Suprapubic skin (tissue), 4 donors: ENCODE measurements at places on chromosomes 1 and 21. TPM values are rescaled to one million over a fixed set of nuclear protein-coding genes. Genes with fewer than 3 reads are reported as not detected.

The ARV1 gene
- total RNA-seq = 28.8 TPM

DNA sequence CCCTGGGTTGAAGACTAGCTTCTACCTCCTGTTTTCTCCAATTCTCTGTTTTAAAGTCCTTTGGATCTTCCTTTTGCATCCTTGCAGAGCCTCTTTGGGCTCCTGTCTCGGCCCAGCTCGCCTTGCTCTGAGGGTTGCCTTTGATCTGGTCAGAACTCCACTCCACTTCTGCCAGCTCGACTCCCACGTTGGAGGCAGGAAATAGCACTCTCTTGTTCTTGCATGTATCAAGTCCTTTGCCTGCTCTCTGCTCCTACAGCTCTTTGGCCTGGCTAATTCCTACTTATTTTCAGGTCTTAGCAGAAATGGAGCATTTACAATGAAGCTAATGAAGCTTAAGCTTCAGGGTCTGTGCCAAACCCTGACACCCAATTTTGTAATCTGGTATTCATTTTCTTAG, 21.1 kb upstream of the B3GALNT2 start:
- no peak for DNase-seq

The PTAFR gene
- 3.3 TPM for total RNA-seq

The MSH4 gene
- not detected for total RNA-seq

The EPB41 gene
- 61.9 TPM for total RNA-seq

The ARHGEF16 gene
- 5.9 TPM for total RNA-seq
